ENCODE measurements at places on chromosomes 6 and 20. TPM values are rescaled to one million over a fixed set of nuclear protein-coding genes. Genes with fewer than 3 reads are reported as not detected.

DNA sequence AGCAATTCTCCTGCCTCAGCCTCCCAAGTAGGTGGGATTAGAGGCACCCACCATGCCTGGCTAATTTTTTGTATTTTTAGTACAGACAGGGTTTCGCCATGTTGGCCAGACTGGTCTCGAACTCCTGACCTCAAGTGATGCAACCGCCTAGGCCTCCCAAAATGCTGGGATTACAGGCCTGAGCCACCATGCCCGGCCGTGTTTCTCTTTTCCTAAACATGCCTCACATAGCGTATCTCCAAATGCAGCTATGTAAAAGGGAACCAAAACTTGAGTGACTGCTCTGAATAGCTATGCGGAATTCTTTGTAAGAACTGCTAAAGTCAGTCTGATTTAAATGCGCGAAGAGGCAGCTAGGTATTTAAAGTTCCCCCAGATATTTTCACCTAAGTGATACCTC lies 20.5 kb downstream of the BPIFA2 start:
- H3K4me1 ChIP-seq, result no peaks in the 10 kb centered on the region
- no peak overlapping the region for H3K27ac ChIP-seq
- H3K27me3 ChIP-seq, result no peaks in the 10 kb centered on the region

DNA sequence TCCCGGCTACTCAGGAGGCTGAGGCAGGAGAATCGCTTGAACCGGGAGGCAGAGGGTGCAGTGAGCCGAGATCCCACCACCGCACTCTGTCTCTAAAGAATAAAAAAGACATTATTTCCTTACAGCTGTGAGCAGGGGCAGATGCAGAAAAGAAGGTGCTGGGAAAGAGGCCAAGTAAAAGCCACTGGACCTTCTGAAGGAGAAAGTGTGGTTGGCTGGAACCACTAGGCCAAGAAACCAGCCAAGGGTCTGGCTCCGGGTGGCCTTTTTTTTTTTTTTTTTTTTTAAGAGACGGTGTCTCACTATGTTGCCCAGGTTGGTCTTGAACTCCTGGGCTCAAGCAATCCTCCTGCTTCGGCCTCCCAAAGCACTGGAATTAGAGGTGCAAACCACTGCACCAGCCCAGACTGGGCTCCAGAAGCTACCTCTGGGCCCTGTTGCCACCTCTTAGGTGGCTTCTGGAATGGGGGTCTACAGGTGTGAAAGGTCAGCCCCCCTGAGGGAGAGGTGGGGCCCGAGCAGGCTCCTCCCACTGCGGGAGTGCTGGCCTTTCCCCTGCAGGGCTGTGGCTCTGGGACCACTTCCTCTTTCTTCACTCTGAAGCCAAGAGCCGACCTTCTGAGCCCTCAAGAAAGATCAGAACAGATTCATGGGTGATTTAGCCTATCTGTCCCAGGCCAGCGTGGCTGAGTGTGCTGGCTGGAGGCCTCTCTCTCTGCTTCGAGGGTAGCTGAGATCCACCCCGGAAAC lies at the start of gene FGD2:
Gene FGD2, plus strand, starts transcription at position 595 of the 750 bp plus-strand sequence. CDS start 163 bp downstream, outside the sequence.
- peak within 1 kb of the TSS; percentile 24 for H3K27ac ChIP-seq
- H3K4me1 ChIP-seq, result no peaks in the 10 kb centered on the region
- H3K27me3 ChIP-seq, result no peaks in the 10 kb centered on the region
- peak within 1 kb of the TSS; percentile 22 for H3K4me3 ChIP-seq
- no peak for DNase-seq

DNA sequence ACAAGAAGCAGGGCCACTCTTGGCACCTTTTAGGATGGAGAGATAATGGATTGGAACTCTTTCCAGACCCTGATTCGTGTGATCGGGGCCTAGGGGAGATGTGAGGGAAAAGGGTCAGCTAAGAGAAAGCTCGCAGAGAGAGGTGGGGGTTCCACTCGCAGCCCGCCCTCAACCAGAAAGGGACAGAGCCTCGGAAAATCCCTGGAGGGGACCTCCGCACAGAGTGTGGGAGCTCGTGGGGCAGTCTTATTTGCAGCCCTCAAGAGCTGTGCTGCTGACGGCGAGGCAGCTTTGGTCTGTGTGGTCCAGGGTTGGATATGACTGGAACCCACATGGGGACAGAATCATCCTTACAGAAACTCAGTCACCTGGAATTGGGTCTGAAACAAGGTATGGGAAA lies 184.3 kb upstream of the PMEPA1 start:
- H3K36me3 ChIP-seq, result no peaks in the 10 kb centered on the region
- no peak overlapping the region for H3K27ac ChIP-seq
- no peaks in the 10 kb centered on the region for H3K27me3 ChIP-seq
- no peak for DNase-seq

DNA sequence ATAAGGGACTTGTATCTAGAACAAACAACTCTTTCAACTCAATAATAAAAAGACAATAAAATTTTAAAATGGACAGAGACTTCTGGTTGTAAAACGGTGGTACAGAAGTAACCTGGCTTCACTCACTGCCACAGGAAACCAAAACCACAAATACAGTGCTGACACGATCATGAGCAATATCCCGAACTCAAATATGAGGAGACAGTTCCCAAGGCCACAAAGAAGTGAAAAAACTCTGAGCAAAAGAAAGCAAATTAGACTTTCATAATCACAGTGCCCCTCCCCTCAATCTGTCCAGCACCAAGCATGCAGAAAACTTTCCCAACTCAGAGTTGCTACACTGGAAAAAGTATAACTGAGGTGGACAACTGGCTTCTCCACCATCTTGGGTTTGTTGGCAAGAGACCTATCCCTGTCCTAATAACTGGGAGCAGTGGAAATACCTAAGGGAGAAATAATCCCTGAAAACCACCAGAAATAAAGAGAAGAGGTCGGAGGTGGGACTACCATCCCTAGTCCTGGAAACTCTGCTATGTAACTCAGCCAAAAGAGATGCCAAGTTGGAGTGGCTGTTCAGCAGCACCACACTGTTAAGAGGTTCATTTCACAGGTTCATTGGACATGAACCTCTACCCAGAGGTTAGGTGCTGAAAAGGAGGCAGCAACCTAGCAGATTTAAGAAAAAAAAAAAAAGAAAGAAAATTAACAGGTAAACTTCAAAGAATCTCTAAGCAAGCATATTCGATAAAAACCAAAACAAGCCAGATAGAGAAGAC lies 55.5 kb downstream of the REV3L start:
- H3K4me3 ChIP-seq, result no peak overlapping the region
- no peaks in the 10 kb centered on the region for H3K36me3 ChIP-seq
- no peaks in the 10 kb centered on the region for H3K27me3 ChIP-seq
- peak overlapping the region; percentile 34 for H3K27ac ChIP-seq
- H3K4me1 ChIP-seq, result peaks cover 6% of the 10 kb centered on the region
- no peak for DNase-seq

The AIF1 gene
- total RNA-seq, result 20.7 TPM

DNA sequence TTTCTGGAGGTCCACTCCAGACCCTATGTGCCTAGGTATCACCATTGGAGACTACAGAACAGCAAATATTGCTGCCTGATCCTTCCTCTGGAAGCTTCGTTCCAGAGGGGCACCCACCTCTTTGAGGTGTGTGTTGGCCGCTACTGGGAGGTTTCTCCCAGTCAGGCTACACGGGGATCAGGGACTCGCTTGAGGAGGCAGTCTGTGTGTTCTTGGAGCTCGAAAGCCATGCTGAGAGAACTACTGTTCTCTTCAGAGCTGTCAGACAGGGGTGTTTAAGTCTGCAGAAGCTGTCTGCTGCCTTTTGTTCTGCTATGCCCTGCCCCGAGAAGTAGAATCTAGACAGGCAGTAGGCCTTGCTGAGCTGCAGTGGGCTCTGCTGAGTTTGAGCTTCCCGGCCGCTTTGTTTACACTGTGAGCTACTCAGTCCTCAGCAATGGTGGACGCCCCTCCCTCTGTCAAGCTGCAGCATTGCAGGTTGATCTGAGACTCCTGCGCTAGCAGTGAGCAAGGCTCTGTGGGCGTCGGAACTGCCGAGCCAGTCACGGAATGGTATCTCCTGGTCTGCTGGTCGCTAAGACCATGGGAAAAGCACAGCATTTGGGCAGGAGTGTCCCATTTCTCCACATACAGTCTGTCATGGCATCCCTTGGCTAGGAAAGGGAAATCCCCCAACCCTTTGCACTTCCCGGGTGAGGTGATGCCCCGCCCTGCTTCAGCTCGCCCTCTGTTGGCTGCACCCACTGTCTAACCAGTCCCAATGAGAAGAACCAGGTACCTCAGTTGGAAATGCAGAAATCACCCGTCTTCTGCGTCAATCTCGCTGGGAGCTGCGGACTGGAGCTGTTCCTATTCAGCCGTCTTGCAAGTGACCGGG lies 32.5 kb upstream of the ASCC3 start:
- H3K27me3 ChIP-seq, result no peaks in the 10 kb centered on the region
- no peak overlapping the region for H3K4me3 ChIP-seq
- no peak overlapping the region for H3K27ac ChIP-seq
- no peak for DNase-seq
- H3K4me1 ChIP-seq, result no peaks in the 10 kb centered on the region

DNA sequence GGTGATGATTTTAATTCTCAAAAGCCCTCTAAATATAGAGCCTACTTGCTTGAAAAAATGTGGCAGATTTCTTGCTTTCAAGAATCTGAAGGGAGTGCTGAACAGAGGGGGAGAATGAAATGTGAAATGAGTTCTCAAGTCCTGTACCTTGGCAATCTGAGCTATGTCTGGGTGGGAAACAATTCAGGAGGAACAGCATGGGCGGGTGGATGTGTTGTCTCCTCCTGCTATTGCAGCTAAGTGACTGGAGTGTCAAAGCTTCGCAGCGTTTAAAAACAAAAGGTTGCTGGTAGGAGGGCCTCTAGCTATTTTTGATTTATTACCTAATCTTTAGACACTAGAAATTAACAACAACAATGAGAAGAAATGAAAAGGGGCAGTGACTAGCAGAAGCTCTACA lies 102.5 kb upstream of the ARG1 start:
- DNase-seq, result no peak
- no peaks in the 10 kb centered on the region for H3K36me3 ChIP-seq
- H3K4me1 ChIP-seq, result no peaks in the 10 kb centered on the region

The HLA-F gene
- total RNA-seq, result 201 TPM

The ENPP4 gene
- 14.2 TPM for total RNA-seq

All from colonic mucosa (tissue), 4 donors.